ENCODE measurements at places on chromosomes 3 and 15.

- no peak for DNase-seq
These were observed 145.1 kb downstream of the GHSR start for GRCh38 chr3:172303181-172303580.

DNA sequence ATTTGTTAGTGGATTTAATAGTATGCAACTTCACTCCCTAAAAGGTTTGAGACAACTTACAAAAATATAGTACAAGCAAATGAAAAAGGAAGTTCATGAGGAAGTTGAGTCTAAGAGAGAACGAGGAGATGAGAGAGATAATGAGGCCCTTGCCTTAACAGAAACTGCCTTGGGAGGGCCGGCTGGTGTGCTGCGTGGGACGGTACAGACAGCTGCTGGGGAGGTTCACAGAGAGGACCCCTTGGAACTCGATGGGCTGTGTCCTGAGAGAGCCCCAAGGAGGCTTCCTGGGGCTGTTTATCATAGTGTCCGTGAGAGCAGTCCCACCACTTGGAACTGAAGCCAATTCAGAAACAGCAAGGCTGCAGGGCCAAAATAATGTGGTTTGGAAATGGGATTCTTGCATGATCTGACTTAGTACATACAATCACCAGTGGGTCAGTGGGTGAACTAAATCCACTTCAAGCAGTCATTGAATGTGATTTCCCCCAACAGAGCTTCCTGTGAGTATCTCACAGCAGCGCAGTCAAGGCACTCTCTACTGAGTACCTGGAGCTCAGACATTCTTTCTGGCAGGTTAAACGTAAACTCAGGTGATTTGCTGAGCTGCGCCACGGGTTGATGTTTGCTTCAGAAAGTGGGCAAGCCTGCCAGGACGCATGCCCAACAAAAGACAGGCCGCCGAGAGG, 90.8 kb downstream of the CRTC3 start:
- DNase-seq, result peak; percentile 23

DNA sequence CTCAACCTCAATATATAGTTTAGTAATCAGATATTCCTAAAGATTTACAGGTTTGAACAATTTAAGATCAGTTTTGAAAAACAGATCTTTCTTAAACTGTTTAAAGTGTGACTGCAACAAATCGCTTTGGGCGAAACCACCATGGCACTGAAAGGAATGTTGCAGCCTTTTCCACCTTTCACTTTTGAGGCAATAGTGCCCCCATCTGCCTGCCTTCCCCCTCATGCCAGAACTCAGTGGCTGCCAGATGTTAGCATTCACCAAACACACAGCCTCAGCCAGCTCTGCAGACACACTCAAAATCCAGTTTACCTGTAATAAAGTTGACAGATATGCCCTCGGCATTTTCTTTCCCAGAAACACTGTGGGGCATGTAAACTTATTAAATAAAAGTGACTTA, 3.3 kb downstream of the LYSMD4 start:
- DNase-seq, result no peak

DNA sequence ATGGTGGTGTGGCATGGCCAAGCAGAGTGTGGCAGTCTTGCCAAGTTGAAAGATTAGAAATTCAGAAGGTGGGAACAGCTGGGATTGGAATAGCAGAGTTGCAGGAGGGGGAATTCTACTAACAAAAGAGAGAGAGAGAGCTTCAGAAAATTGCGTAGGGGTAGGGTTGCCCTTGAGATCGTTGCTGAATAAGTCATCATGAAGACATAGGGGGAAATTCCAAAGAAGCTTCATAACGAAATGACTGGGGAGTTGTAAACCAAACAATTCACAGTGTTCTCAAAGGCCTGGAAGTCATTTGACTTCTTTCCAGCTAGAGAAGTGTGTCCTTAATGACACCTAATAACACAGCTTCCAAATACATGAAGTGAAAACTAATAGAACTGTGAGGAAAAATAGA, 26.3 kb upstream of the TIPARP start:
- DNase-seq, result no peak

GRCh38 chr3:170907637-170908234, 701 bp downstream of the EIF5A2 start:
- no peak for DNase-seq

GRCh38 chr3:196793246-196793645, 53.6 kb downstream of the PAK2 start:
- DNase-seq, result no peak

DNA sequence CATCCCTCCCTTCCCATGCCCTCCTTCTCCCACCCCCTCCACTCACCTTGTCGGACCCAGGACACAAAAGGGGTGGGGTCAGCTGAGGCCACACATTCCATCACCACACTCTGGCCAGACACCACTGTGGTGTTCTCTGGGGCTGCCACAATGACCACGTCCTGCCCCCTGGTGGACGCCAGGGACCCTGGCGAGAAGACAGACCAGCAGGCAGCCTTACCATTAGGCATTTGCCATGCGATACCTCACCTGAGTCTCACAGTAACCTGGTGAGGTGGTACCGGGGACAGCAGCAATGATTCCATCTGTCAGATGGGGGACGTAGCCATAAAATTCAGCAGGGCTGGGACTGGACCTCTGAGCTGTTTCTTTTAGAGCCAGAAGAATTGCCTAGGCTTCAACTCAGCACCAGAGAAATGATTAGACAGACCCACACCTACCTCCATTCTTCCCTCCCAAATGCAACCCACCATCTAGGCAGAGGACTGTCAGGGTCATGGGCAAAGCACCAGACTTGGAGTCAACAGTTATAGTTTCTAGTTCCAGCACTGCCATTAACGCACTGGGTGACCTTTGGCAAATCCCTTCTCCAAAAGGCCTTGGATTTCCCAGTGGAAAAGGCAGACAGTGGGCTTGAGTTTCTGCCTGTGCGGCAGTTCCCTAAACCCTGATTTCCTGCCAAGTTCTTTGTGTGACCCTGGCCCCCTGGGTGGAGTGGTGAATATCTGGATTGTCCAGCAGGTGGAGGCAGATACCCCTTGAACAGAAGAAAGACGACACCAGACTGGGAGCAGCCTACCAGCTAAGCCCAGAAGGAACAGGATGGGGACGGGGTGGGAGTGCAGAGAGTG, 21.8 kb downstream of the IGDCC4 start:
- no peak for DNase-seq

DNA sequence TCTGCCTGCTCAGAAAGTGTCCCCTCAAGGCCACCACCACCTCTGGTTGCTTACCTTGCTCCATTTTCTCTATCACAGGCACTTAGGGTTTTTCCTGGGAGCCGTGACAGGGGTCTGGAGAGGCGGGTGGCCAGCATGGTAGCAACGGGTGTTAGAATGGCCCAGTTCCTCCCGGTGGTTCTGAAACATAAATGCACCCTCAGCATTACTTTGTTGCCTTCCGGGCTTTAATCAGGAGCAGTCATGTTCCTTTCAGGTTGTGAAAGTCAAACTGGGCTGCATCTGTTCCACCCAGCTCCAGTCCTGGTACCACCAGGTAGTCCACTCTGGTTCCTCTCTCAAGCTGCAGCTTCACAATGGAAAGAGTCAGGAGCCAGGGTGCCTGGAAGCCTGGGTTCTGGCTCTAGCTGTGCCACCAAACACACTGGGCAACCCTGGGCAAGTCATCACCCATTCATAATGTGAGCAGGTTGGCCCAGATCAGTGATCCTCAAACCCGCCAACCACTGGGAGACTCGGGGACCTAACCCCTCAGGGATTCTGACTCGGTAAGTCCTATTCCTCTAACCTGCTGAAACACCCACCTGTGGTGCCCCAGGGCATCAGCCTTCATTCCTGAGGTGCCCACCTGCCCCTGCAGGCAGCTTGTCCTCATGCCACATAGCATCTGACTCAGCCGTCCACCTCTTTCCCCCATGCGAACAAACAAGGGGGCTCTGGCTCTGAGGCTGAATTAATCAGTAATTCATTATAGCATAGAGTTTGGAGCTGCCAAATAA, 9.3 kb downstream of the BDH1 start:
- no peak for DNase-seq

DNA sequence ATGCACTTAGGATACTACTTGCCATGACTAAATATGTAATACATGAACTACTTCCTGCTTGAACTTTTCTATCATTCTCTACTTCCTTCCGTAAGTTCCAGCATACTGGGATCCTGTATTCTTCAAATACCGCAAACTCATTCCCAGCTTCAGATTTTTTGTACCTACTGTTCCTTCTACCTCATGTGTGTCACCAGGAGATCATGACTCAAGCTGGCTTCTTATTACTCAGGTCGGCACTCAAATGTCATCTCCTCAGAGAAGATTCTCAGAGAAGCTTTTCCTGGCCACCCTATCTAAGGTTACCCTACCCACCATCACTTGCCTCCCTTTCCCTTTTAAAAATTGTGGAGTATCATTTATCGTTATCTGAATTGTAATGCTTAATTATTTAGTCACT, 66.7 kb downstream of the RFX7 start:
- DNase-seq, result no peak

DNA sequence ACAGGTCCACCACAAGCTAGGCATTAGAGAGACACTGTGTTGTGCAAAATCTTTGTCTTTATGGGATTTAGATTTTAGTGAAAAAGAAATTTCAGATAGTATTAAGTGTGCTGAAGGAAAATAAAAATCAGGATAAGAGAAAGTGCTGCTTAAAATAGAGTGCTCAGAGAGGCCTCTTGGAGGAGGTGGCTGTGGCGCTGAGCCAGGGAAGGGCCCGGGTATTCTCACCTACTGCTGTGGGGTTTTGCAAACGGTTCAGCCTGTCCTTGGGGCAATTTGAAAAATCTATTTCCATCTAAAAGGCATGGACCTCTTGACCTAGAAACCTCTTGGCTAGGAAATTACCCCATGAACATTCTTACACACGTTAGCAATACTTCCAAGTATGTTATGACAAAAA, 267.7 kb downstream of the TJP1 start:
- no peak for DNase-seq

GRCh38 chr15:40743485-40743901, 11.6 kb downstream of the RMDN3 start:
- DNase-seq, result no peak

DNA sequence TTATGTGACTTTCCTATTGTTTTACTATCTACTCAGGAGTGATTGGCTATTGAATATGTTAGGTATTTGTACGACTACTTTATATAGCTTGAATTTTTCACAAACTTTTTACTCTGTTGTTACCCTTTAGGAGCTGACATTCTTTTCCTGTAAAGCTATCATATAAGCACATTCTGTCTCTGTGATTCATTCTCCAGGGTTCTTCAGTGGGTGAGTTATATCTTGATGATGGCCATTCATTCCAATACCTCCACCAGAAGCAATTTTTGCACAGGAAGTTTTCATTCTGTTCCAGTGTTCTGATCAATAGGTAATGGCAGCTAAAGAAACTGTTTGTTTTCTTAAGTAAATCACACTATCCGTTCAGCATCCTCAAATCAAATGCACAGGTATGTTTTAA, 10.1 kb upstream of the CAPN3 start:
- no peak for DNase-seq

DNA sequence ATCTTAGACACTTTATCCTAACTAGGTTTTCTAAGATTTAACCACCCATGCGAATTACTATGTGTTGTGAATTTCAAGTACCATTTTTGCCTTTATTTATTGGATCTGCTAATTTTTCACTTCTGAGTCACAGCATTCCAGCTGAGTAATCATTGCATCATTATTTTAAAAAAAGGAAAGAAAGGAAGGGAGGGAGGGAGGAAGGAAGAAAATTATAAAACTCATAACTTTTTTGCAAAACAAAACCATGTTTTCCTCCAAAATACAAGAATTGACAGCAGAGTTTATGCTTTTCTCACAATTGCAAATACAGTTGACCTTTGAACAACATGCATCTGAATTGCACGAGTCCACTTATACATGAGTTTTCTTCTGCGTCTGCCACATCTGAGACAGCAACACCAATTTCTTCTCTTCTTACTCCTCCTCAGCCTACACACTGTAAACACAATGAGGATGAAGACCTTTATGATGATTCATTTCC, 651.4 kb upstream of the NECTIN3 start:
- no peak for DNase-seq
